ENCODE measurements at places on chromosomes 6 and 20. TPM values are rescaled to one million over a fixed set of nuclear protein-coding genes. Genes with fewer than 3 reads are reported as not detected.

DNA sequence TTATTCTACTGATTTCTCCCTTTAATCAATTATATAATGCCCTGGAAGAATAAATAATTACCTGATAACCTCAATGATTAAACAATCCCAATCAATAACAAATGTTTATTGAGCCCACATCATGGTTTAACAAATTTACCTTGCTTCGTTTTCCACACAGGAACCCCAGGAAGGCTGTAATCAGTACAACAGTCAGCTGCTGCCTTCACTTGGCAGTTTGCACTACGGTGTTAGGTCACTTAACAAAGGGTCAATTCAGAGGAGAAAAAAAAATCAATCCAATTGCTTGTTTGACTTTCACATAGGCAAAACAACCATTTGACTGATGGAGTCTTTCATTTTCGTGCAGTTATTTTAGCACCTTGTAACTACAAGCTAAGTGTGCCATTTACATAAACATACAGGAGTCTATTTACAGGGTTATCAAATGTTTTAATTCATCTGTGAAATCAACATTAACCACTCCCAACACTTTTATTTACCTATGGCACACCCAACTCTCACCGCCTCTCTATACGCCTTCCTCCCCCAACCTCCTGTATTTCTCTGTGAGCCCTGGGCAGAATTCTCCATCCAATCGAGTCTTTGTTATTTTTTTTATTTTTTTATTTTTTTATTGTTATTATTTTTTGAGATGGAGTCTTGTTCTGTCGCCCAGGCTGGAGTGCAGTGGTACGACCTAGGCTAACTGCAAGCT is 140.4 kb upstream of the TAB2 start:
- no peaks in the 10 kb centered on the region for H3K27me3 ChIP-seq
- no peaks in the 10 kb centered on the region for H3K36me3 ChIP-seq
- peak; percentile 18 for DNase-seq
- no peak overlapping the region for H3K4me3 ChIP-seq
- H3K27ac ChIP-seq = no peak overlapping the region

The HLA-A gene
- total RNA-seq = 339 TPM

DNA sequence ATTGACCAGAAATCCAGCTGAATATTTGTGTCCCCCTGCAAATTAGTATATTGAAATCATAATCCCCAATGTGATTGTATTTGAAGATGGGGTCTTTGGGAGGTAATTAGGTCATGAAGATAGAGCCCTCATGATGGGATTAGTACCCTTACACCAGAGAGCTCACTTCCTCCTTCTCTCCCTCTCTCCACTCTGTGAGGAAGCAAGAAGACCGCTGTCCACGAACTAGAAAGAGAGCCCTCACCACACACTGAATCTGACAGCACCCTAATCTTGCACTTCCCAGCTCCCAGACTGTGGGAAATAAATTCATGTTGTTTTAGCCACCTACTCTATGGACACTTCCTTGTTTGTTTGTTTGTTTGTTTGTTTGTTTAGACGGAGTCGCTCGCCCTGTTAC is 11.9 kb upstream of the PLAGL1 start:
- no peak for DNase-seq
- no peak overlapping the region for H3K27ac ChIP-seq
- H3K36me3 ChIP-seq = no peaks in the 10 kb centered on the region
- no peaks in the 10 kb centered on the region for H3K27me3 ChIP-seq
- H3K4me3 ChIP-seq = no peak overlapping the region

The TAP2 gene
- total RNA-seq = 5.9 TPM

- no peak overlapping the region for H3K27ac ChIP-seq
- DNase-seq = no peak
- no peaks in the 10 kb centered on the region for H3K27me3 ChIP-seq
- no peak overlapping the region for H3K4me3 ChIP-seq
- H3K4me1 ChIP-seq = no peaks in the 10 kb centered on the region
Observed at GRCh38 chr6:4870821-4871494, 94.8 kb downstream of the CDYL start.

The KCNK17 gene
- not detected for total RNA-seq

The DEFB112 gene
- not detected for total RNA-seq

The PLCB1 gene
- 20.5 TPM for total RNA-seq

DNA sequence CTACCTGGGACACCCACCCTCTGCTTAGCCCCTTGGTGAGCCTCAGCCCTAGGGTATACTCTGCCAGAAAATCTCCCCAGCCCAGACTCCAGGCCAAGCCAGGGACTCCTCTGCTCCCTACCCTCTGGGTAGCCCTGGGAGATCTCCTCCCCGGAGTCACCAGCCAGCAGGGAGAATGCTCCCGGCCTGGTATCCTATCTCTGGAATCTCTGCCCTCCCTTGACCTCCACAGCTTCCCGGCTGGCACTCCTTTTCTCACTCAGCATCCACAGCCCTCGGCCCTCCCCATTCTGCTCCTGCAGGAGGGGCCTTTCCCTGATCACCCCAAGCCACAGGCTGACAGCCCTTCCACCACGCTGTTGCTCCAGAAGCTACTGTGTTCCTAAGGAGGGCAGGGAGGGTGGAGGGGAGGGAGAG is 22.6 kb downstream of the NOL4L start:
- H3K27ac ChIP-seq = peak overlapping the region; percentile 63
- no peaks in the 10 kb centered on the region for H3K27me3 ChIP-seq
- no peaks in the 10 kb centered on the region for H3K36me3 ChIP-seq

The COL11A2 gene
- 2.5 TPM for total RNA-seq

DNA sequence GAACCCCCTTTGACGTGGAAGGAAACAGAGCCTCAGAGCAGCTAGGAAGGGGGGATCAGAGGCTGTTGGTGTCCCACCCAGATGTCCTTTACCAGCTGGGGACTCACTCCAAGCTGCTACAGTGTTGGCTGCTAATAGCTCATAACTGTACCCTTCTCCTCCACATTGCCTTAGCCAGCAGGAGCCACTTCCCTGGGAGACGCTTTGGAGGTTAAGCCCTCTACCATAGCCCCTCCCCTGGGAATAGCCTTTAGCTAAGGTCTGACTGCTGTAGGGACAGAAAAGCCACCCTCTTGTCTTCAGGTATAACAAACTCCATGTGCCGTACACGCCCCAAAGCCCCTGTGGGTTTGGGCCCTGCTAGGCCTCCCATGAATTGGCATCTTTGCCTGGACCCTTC is 238.6 kb downstream of the LRFN2 start:
- DNase-seq = no peak
- H3K36me3 ChIP-seq = no peaks in the 10 kb centered on the region
- H3K27me3 ChIP-seq = no peaks in the 10 kb centered on the region
- no peaks in the 10 kb centered on the region for H3K4me1 ChIP-seq
- no peak overlapping the region for H3K4me3 ChIP-seq
- H3K27ac ChIP-seq = no peak overlapping the region

GRCh38 chr20:22745194-22745500 is 160.8 kb upstream of the FOXA2 start:
- H3K4me1 ChIP-seq = peaks cover 2% of the 10 kb centered on the region
- no peak for DNase-seq
- H3K36me3 ChIP-seq = no peaks in the 10 kb centered on the region
- no peak overlapping the region for H3K4me3 ChIP-seq
- no peaks in the 10 kb centered on the region for H3K27me3 ChIP-seq

The THEMIS gene
- total RNA-seq = not detected

DNA sequence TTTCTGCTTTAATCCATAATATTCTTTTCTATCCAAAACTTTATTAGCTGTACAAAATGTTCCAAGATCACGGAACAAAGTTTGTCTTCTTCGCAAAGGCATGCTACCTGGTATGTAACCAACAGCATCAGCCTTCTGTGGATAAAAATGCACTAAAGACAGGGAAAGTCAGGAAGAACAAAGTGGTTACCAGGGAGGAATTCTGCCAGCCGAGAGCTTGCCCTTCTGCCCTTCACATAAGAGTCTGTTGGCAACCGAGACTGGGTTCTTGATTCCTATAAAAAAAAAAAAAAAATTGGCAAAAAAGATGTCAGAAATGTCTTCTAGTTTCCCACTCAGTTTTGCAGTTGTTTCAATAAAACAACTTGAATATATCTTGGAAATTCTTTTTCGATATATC is 58.0 kb downstream of the TASP1 start:
- no peaks in the 10 kb centered on the region for H3K4me1 ChIP-seq
- H3K27me3 ChIP-seq = no peaks in the 10 kb centered on the region
- no peak overlapping the region for H3K4me3 ChIP-seq
- H3K36me3 ChIP-seq = no peaks in the 10 kb centered on the region

DNA sequence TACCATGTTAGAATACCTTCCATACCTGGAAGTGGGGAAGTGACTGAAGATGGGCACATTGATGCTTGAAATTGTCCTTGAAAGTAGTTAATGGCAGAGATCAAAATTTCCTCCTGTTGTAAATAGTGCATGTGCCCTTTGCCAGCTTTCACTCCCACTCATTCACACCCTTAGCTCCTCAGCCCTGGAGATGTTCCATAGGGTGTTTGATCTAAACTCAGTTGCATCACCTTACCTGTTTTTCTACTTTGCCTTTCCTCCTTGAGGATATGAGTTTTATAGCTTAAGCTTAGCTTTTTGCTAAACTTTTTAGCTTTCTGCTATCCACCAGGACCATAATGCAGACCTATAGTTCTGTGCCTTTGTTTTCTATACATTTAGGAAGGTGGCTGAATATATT is 69.0 kb downstream of the CEP57L1 start:
- H3K36me3 ChIP-seq = no peaks in the 10 kb centered on the region
- H3K4me3 ChIP-seq = no peak overlapping the region
- no peaks in the 10 kb centered on the region for H3K4me1 ChIP-seq
- no peak for DNase-seq

The SOX18 gene
- not detected for total RNA-seq

DNA sequence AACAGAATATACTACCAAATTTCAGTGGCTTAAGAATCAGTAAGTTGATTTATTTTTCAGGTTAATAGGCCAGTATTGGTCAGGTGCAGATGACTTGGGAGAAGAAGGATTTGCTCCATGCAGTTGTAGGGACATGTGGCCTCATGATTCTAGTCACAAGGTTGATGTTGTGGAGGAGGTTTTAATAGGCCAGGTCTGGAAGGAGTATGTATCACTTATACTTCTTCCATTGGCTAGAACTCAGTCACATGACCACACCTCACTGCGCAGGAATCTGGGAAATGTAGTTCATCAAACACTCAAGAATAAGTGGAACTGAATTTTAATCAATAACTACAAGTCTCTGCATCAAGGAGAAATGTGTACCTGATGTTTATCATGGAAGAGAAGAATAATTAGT is 281.5 kb upstream of the QKI start:
- no peaks in the 10 kb centered on the region for H3K27me3 ChIP-seq
- no peak overlapping the region for H3K4me3 ChIP-seq
- no peaks in the 10 kb centered on the region for H3K36me3 ChIP-seq

All from hepatocyte (in vitro differentiated cells).